Stimulated activated CD4-positive, alpha-beta T cell treated with anti-CD3 and anti-CD28 coated beads, TNF-alpha, amount 100 ng/mL, for 48 hours (primary cell): ENCODE measurements at places on chromosomes 5 and 9.

- no peak for DNase-seq
These were observed 121.7 kb upstream of the FAM120A start for GRCh38 chr9:93329629-93330280.

- no peak for DNase-seq
These were observed 3.0 kb downstream of the HARS2 start for GRCh38 chr5:140694276-140694675.

GRCh38 chr9:80146466-80146865, 574.7 kb downstream of the TLE4 start:
- DNase-seq, result no peak

DNA sequence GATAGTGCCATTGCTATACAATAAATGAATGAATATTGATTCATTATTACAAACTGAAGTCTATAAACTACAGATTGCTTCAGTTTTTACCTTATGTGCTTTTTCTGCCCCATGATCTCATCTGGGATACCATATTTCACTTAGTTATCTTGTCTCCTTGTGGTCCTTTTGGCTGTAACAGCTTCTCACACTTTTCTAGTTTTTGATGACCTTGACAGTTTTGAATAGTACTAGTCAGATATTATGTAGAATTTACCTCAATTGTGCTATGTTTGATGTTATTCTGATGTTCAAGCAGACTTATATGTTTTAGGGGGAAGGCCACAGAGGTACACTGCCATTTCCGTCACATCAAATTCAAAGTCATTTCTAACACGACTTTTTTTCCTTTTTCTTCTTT, 2364.3 kb upstream of the ACO1 start:
- DNase-seq, result no peak

GRCh38 chr9:83582029-83582428, 40.9 kb upstream of the IDNK start:
- no peak for DNase-seq

DNA sequence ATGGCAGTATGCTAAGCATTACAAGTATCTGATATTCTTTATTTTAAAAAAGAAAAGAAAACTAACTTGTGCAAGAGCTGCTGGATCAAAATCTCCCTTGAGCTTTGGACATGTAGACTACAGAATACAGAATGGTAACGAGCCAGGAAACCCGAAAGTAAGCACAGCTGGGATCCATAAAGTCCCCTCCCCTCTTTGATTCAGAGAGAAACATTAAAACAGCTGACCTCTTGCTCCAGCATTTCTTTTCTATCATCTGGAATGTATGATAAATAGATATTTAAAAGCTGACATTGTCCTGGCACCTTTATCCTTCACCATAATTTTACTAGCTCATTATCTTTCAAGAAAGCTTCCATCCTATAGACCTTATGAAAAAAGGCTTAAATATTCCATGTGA, 28.2 kb upstream of the LPAR1 start:
- no peak for DNase-seq

DNA sequence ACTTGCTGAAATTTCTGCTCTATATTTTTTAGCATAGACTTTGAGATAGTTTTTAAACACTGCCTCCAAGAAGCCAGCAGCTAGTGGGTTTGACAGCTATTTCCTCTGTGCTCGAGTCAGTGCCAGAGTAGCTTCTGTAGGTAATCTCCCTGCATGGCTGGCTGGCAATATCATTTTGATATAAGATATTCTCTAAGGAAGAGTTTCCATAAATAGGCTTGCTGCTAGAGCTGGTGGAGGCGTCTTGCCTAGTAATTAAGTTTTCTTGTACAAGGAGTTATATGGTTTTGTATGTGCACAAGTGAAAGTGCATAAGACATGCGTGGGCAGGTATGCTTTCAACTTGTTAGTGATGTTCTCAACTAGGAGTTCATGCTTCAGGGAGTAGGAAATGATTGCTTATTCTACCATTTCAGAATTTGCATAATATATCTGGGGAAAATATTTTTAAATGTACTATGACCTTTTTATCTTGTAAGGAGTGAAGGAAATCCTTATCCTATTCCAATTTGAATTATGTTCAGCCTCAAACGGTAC, 74.1 kb upstream of the CCL21 start:
- no peak for DNase-seq

- no peak for DNase-seq
These were observed 38.7 kb downstream of the LARP1 start for GRCh38 chr5:154793599-154794524.

- DNase-seq, result no peak
These were observed 1.3 kb upstream of the CDHR2 start for GRCh38 chr5:176547802-176548201.

DNA sequence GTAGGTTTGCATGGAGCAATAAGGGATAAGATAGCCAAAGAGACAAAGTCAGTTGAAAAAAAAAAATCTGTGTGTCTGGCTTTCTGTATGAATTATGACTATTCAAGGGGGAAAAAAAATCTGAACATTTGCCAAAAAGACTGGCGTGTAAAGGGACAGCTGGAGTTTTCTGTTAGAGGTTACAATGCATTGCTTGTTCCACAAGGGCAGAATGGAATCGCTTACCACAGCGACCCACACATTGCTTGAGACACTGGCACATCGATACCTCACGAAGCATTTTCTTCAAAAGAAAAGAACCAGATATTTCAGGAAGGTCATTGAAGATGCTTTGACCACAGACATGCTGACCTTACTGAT, 327.8 kb downstream of the TMEM167A start:
- no peak for DNase-seq

DNA sequence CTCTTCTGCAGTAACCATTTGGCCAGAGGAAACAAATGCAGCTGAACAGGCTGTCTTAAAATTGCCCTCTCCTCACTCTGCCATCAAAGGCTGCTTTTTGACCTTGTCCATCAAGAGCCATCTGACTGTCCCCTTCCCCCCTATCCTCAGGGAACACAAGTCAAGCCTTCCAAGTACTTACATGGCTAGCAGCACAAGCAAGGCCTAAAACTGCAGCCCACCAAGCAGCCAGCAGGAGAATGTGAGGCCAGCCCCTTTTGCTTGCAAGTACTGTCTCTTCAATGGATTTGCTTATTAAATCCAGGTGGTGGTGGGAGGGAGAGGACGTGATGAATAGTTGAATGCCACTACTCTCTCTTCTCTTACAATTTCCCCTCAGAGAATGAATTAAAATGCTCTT, 83.5 kb downstream of the HTR1A start:
- no peak for DNase-seq

- no peak for DNase-seq
These were observed 29.3 kb downstream of the ZDHHC11 start for GRCh38 chr5:821504-821903.

DNA sequence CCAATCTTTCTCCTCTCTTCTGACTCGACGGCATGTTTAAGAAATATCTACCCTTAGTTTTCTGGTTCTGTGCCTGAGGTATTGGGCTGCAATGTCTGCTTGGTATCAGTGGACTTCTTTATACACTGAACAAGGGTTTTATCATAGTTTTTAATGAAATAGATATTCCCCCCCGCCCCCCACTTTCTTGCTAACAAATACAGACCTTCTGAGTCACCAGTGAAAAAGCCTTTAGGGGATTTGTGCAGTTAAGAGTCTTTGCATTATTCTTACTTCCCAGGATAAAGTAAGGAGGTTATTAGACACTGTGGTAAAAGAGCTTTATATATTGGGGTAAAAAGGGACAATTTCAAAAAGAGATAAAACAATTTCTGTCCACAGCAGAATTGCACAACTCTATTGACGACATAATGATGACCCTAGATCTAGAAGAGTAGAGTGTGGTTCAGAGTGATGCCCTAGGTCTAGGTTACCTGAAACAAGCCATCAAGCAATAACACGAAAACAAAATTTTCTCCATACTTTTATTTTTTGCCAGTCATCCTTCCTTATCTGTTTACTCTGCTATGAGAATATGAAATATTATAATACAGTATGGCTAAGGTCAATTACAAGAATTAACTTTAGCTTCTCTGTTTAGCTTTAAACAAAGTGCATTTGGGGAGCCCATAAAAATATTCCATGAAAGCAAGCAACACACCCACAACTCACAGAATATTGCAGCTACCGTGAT, 110.7 kb downstream of the PLK2 start:
- no peak for DNase-seq

- no peak for DNase-seq
These were observed 46.7 kb downstream of the ROR2 start for GRCh38 chr9:91903126-91903911.

GRCh38 chr5:116859666-116860320, 285.2 kb upstream of the SEMA6A start:
- no peak for DNase-seq

- DNase-seq, result no peak
These were observed 34.6 kb upstream of the IPPK start for GRCh38 chr9:92704528-92704927.

- no peak for DNase-seq
These were observed 266.3 kb downstream of the PSAT1 start for GRCh38 chr9:78563269-78563668.

DNA sequence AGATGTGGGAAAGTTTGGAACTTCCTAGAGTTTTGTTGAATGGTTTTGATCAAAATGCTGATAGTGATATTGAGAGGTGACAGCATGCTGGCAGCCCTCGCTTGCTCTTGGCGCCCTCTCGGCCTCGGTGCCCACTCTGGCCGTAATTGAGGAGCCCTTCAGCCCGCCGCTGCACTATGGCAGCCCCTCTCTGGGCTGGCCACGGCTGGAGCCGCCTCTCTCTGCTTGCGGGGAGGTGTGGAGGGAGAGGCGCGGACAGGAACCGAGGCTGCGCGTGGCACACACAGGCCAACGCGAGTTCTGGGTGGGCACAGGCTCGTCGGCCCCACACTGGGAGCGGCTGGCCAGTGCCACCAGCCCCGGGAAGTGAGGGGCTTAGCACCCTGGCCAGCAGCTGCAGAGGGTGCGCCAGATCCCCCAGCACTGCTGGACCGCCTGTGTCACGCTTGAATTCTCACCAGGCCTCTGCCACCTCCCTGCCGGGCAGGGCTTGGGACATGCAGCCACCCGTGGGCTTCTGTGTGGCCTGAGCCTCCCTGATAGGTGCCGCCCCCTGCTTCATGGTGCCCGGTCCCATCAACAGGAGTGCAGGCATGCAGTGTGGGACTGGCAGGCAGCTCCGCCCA, 488.5 kb downstream of the CYLC2 start:
- no peak for DNase-seq

- DNase-seq, result no peak
These were observed 196.4 kb downstream of the TRPM3 start for GRCh38 chr9:70924895-70925547.

DNA sequence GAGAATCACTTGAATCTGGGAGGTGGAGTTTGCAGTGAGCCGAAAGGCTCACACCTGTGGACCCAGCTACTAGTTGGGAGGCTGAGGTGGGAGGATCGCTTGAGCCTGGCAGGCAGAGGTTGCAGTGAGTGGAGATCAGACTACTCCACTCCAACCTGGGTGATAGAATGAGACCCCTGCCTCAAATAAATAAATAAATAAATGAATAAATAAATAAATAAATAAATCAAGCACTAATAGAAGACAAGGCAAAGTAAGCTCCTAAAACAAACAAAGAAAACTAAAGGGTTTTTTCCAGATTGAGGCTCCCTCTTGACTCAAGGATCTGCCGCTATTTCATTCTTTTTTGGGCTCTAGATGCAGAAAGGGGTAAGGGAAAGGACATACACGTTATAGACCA, 34.7 kb upstream of the CLINT1 start:
- no peak for DNase-seq

- DNase-seq, result no peak
These were observed 164.3 kb downstream of the MTRR start for GRCh38 chr5:8033261-8033660.

- DNase-seq, result no peak
These were observed 149.0 kb downstream of the AOPEP start for GRCh38 chr9:94875300-94876020.

DNA sequence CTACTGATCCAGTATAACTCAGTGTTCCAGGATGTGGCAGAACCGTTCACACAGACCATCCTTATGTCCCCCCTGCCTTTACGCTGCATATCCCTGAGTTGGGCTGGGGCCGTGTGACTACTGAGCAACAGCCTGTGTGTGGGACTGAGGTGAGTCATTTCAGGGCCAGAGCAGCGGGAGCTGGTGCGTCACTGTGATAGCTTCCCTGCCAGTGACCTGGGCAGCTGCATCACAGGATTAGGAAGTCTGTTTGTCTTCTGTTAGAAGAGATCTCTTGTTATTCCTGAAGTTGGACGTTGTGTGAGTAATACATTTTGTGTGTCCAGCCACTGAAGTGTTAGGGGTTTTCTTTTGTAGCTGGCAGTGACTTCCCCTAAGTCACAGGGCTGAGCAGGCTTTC, 35.6 kb downstream of the TPPP start:
- no peak for DNase-seq

- DNase-seq, result no peak
These were observed 137.3 kb downstream of the DOCK8 start for GRCh38 chr9:351916-352315.

GRCh38 chr9:6567140-6567591, 78.4 kb downstream of the GLDC start:
- DNase-seq, result no peak

GRCh38 chr5:96663608-96664007, 1.4 kb downstream of the CAST start:
- DNase-seq, result no peak

DNA sequence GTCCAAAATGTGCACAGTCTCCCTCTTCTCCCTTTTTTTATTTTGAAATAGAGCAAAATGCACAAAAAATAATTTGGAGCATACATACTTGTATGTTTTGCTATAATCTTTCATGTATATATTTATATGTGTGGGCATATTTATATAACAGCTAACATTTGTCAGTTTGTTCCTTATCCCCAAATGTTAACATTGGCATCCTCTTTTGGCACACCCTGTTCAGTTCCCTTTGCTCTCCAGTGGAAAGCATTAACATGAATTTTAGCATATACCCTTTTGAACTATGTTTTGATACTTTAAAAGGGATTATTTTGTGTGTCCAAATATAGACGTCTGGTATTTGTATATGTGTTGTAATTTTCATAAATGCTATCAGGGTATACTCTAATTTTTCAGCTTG, 306.2 kb downstream of the ARHGAP26 start:
- DNase-seq, result no peak
